ENCODE measurements at places on chromosomes 12 and 14. TPM values are rescaled to one million over a fixed set of nuclear protein-coding genes. Genes with fewer than 3 reads are reported as not detected.

Gene ASCL1
- total RNA-seq: not detected

Gene AMDHD1
- total RNA-seq: 1.1 TPM

Gene SYT10
- not detected for total RNA-seq

Gene WNT5B
- not detected for total RNA-seq

Gene AICDA
- not detected for total RNA-seq

Gene PGF
- 0.45 TPM for total RNA-seq

Gene CD163L1
- total RNA-seq: not detected

Gene PLEKHG7
- total RNA-seq: not detected

Gene LHX5
- not detected for total RNA-seq

Gene RPL6
- 1,972 TPM for total RNA-seq

Gene TMEM119
- not detected for total RNA-seq

Gene AQP2
- total RNA-seq: not detected

Gene RERGL
- not detected for total RNA-seq

Gene HNRNPC
- 1,078 TPM for total RNA-seq

Gene CLEC1A
- not detected for total RNA-seq

Gene ADCY4
- 1.3 TPM for total RNA-seq

Gene P2RX2
- not detected for total RNA-seq

Gene ERP27
- total RNA-seq: 2.3 TPM

Gene EML5
- 3.8 TPM for total RNA-seq

Gene TDRD9
- 1.6 TPM for total RNA-seq

Gene KRT73
- not detected for total RNA-seq

Gene ANKRD33
- total RNA-seq: not detected

Gene LRP1-AS
- total RNA-seq: not detected

Gene CLEC6A
- not detected for total RNA-seq

Gene PIK3C2G
- not detected for total RNA-seq

Gene RASAL1
- total RNA-seq: 9.8 TPM

Gene SOAT2
- total RNA-seq: 6.7 TPM

Gene KLRK1
- total RNA-seq: 112 TPM

Gene ZNF26
- total RNA-seq: 19.1 TPM

Gene KLRG1
- 6.6 TPM for total RNA-seq

Gene TSHR
- not detected for total RNA-seq

Gene TSPAN19
- total RNA-seq: not detected

Gene GPRC5D
- total RNA-seq: not detected

Gene CIDEB
- 12.1 TPM for total RNA-seq

Gene MAP1LC3B2
- total RNA-seq: 1.9 TPM

Gene CEP290
- total RNA-seq: 15.2 TPM

Gene PAPLN
- total RNA-seq: 0.47 TPM

Gene NFKBIA
- total RNA-seq: 227 TPM

Gene RNASE7
- not detected for total RNA-seq

Gene PTPRR
- total RNA-seq: not detected

Gene GSC
- total RNA-seq: not detected

Gene RBM23
- 55.2 TPM for total RNA-seq

Gene PIWIL1
- total RNA-seq: not detected

Gene CNTN1
- total RNA-seq: not detected
